Suppressor macrophage treated with lipopolysaccharide for 1 hour (primary cell): ENCODE measurements at places on chromosomes 3 and 15.
A peak's percentile ranks its signal among the peaks of the same experiment; 100 is the strongest.

GRCh38 chr15:35443376-35443775 is 102.6 kb downstream of the DPH6 start:
- DNase-seq = no peak

GRCh38 chr3:177109688-177110330 is 87.5 kb downstream of the TBL1XR1 start:
- DNase-seq = no peak

GRCh38 chr3:14608298-14608697 is 43.3 kb upstream of the CCDC174 start:
- no peak for DNase-seq

GRCh38 chr15:97099040-97099439 is 768.5 kb downstream of the NR2F2 start:
- DNase-seq = no peak

- DNase-seq = peak; percentile 53
Observed at GRCh38 chr3:192816351-192816750, 89.0 kb upstream of the FGF12 start.

- no peak for DNase-seq
Observed at GRCh38 chr3:65497846-65498245, 540.9 kb downstream of the MAGI1 start.

GRCh38 chr15:41259546-41260189 is 28.6 kb downstream of the CHP1 start:
- no peak for DNase-seq

- DNase-seq = no peak
Observed at GRCh38 chr15:57236561-57237300, 139.6 kb upstream of the CGNL1 start.

DNA sequence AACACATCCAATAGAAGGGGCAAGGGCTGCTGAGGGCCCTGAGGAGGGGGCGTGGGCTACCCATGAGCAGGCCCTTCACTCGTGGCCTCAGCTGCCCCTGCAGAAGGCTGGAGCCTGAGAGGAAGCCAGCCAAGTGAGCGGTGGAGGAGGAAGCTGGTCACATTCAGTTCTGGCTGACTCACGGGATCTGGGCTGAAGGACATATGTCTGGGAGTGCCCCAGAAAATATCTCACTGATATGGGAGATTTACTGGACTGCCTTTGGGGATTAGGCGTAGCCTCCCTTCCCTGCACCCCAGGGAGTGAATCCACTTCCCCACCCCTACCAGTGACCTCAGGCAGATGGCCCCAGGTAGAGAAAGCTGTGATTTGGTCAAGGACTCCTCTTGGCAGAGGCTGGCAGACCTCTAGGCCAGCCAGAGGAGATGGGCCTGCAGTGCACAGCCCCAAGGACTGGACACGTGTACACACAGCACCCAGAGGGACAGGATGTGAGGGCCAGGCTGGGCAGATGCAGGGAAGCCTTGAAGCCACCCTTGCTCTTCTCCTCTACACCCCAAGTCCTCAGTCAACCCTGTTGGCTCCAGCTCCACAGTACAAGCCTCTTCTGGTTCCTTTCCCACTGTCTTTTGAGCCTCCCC is 14.2 kb upstream of the ANKDD1A start:
- peak; percentile 88 for DNase-seq

- DNase-seq = no peak
Observed at GRCh38 chr3:184050217-184050847, 2.5 kb upstream of the HTR3C start.

DNA sequence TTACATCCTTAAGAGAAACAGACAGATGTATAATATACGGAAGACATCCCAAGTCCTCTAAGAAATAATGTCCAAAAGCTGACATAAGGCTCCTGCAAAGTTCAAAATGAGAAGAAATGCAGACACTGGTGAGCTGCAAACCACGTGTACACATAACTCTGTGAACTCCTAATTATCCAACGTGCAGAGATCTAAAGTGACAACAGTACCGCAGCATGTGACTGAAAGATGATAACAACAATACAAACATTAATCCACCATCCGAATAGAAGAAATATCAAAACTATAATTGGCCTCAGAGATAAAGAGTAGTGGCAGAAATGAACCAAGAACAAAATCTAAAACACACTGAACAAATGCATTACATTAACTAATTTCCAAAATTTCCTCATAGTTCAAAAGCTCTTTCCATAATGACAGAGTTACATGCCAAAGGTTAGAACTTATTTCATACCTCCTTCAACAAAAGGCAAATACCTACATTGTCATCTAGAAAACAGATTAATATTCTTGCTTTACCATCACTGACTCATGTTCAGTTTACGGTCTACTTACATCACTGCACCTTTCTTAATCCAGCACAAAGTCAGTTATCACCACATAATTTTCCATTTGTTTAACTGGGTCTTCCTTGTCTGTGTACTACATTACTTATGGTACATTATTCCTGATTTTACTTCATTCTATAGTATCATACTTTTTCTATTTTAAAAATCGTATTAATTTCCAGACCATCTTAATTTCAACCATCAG is 2.2 kb downstream of the PDCD10 start:
- DNase-seq = no peak

- DNase-seq = no peak
Observed at GRCh38 chr3:4528320-4528719, 35.2 kb downstream of the ITPR1 start.

- DNase-seq = no peak
Observed at GRCh38 chr3:190591080-190591479, 77.2 kb downstream of the IL1RAP start.

DNA sequence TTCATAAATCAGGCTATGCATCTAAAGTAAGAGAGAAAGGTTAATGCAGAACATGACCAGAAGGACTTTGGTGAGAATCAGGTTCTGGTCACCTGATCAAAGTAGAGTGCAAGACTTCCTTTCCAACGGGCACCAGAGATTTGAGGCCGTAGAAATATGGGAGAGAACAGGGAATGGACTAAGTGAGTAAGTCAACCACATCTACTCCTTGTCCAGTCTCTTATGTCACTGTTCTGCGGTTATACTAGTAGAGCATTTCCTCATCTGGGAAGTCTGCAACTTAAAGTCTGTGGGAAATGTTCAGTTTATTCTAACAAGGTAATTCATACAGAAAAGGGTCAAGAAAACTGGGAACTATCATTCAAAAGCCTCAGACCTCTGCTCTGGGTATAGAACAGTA is 232.8 kb downstream of the CPNE4 start:
- peak; percentile 26 for DNase-seq

DNA sequence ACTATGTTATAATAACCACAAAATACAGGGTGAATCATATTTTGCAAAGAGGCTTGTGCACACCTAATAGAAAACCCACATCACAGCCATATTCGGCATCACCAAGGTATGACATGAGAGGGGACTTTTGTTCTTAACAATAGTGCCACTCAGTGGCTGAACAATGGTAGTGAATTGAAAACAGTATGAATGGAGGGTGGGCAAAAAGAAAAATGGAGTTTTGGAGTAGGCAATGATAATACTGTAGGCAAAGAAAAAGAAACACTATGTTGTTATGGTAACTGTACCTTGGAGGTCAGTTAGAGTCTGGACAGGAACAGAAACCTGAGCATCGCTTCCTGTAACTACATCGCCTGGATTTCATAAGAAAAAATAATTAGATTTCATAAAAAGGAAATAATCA is 348.6 kb downstream of the PLCL2 start:
- peak; percentile 59 for DNase-seq
